ENCODE measurements at places on chromosomes 7 and 10.

- peak; percentile 65 for DNase-seq
Measured at GRCh38 chr7:150420987-150421674, 29.3 kb upstream of the GIMAP8 start.

DNA sequence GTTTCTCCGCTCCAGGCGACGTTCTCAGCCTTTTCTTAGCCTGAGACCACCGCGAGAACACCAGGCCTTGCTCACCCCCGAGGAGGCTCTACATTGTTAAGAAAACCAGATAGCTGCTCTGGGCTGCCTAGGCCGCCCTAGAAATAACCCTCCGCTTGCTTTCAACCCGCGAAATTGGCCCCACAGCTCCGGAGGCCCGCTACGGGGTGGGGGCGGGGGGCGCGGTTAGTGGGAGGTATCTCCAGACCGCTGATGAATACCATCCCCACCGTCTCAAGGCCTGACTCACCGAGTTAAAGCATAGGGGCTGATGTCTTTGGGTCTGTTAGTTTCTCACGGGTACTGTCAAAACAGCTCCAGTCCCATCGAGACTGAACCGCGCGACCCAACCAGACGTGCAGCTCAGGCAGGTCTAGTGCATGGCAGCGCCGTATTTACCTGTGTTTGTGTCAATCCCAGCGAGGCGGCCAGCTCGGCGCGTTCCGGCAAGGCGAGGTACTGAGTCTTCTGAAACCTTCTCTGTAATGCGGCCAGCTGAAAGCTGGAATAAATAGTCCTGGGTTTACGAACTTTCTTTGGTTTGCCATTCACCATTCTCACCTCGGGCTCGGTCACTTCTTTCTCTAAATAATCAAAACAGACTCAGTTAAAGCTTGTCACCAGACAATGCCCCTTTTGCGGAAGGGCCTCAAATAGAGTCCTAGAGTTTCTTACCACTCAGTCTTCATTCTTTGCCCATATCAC lies 2.7 kb downstream of the DLX5 start:
- DNase-seq = no peak

DNA sequence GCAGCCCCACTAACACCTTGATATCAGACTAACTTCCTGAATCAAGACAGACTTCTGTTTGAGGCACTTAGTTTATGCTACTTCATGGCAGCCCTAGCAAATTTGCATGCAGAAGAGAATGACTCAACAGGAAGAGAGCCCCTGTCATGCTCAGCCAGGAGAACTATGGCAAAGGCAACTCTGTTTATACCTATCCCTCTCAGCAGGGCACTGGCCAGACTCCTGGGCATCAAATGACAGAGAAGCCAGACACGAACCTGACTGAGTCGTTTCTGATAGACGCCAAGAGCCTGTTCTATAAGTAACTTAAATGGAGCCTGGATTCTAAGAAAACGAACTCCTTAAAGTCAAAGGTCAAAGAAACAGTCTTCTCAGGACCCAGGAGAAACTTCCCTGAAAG lies 50.9 kb upstream of the UNC5B start:
- DNase-seq = no peak

DNA sequence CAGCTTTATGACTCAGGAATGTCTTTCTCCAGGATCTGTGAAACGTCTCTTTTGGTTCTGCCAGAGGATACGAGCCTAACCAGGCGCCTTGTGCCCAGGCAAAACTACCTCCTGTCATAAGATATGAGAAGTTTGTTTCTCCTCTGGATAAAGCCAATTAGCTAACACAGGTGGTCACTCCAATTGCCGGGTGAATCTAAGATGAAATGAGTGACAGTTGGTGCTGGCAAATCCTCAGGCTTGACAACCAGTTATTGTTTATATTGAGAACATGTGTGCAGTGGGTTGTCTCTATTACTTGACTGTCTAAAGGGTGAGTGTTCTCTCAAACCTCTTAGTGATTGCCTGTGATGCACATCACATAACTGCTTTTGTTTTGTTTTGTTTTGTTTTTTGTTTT lies 449.1 kb downstream of the XPNPEP1 start:
- DNase-seq = no peak

DNA sequence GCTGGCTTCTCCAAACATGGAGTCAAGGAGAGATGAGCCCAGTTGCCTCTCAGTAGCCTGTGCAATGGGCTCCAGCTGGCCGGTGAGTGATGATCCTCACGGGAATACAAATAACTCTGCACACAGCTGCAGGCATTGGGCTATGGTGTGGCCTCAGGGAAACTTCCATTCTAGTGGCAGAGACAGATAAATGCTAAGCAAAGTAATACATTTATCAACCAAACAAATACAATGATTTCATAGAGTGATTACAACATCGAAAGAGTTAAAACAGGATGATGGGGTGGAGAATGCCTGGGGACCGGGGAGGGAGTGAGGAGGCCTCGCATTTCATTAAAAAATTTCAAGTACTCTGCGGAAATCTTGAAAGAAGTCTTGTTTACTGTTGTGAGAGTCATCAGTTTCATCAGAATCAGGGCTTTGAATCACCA lies 15.0 kb upstream of the AKR1B1 start:
- no peak for DNase-seq

DNA sequence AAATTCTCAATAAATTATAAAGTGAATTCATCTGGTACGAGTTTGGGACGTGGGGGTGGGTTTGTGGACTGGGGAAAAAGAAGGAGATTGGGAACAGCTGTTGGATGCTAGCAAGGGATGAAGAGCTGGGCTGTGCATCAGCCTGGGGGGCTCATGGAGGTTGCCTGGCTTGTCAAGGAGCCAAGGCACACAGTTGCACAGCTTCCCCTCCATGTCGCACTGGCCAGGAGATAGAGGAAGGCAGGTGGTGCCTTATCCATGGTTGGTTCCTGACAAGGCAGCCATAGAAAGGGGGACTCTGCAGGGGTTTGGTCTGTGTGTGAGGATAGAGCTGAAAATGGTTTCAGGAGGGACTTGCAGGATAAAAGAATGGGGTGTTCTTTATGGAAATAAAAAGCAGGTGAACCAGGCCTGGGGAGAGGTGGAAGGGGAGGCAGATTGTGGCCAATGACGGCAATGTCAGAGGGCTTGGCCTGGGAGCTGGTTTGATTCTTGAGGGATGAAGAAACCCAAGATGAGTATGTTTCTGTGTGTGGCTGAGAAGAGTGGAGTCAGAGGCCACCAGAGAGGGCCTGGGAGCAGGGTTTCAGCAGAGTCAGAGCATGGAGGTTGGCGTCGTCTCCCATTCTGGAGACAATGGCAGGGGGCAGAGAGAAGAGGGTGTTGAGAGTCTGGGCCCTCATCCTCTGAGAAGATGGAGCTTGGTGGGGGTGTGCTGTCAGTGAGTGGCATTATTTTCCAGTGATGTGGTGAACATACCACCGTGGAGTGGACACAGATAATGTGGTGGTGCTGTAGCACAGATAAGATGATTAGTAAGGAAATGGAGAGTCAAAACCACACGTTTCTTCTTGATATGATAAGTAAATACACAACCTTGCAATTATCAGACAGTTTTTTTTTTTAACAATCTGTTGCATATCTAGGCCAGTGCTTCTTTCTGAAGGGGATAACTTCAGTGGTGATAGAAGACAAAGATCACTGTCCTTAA lies 108.2 kb downstream of the PTPN20 start:
- DNase-seq = no peak

DNA sequence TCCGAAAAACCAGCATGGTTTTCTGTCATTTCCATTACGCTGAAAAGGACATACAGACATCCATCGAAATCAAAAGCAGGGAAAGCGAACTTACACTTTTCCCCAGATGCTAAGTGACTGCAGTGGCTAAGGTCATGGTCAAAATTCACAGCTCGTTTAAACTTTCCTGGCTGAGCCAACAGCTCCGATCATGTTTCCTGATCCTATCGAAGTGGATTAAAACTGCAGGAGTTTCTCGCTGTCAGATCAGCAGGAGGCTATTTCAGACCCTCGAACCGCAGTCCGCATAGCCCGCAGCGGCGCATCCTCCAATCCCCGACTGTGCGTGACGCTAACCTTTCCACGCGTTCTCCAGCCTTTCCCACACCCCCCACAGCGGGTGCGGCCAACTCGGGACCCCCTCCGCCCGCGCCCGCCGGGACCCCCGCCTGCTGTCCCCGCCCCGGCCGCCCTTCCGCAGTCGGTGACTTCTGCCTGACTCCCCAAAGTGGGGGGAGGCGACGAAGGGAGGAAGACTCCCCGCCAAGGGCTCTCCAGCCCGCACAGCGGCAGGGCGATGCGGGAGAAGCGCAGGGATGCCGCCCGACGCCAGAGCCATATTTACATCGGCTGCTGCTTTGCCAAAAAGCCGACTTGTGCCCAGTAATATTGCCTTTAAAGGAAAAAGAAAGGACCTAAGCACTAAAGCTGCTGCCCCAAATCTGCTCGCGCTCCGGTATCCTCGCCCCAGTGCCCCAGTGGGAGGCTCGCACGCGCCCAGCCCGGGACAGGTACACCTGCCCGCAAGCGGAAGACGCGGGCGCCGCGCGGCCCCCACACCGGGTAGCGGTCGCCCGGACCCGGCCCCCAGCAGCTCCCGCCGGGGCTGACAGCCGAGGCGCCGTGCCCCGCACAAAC lies 1.2 kb downstream of the PIP4K2A start:
- no peak for DNase-seq

DNA sequence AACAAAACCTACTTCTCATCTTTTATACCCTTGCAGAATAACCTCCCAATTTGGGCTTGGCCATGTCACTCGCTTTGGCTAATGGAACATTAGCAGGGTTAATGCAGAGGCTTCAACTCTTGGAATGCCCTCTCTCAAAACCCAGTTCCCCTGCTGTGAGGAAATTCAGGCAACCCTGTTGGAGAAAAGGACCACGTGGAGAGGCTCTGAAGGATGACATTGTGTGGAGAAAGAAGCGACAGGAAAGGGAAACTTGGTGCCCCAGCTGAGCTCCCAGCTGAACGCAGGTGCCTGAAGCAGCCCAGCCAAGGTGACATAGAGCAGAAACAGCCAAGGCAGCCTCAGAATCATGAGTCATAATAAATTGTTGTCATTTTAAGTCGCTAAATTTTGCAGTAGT lies 214.2 kb upstream of the GHITM start:
- DNase-seq = no peak

DNA sequence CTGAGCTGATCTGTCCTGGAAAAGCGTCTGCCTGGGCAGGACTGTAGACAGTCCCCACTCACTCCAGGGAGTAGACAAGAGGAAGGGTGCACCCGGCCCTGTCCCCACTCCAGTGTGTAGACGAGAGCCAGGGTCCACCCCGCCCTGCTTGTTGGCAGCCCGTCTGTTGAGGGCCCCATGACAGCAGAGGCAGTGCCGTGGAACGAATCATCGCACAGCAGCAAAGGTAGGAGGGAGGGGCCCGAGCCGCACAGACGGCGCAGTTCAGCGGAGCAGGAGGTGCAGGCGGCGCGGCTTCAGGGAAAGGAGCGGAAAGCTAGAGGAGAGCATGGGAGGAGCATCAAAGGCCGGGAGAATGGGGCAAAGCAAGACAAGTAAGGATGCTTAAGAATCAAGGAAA lies 93.0 kb downstream of the DYNC2I1 start:
- no peak for DNase-seq

- DNase-seq = no peak
Measured at GRCh38 chr7:5248201-5248885, 34.4 kb upstream of the SLC29A4 start.

- no peak for DNase-seq
Measured at GRCh38 chr10:44032216-44032615, 352.7 kb downstream of the CXCL12 start.

- no peak for DNase-seq
Measured at GRCh38 chr10:117096599-117097201, 41.4 kb downstream of the VAX1 start.

DNA sequence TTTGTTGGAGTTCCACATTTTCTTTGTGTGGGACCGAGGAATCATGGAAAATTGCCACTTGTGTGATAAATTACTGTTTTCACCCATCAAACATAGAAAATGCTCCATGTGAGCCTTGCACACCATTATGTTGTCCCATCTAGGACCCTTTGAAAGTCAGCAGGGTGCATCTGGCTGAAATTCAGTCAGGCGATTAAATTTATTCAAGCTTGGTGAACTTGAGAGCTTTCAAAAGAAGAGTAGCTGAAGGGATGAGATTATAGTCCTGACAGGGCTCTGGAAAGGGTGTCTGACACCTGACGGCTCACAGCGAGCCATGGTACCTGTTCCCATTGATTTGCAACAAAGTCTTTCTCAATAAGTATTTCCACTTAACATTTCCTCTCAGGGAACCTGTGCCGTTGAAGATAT lies 399.7 kb upstream of the ETV1 start:
- DNase-seq = peak; percentile 99

- DNase-seq = no peak
Measured at GRCh38 chr10:67015225-67015624, 89.4 kb downstream of the LRRTM3 start.

All from NCI-H187 treated with DMSO at 0.1 percent for 48 hours (cell line).